ENCODE measurements at places on chromosomes 12 and 14.

DNA sequence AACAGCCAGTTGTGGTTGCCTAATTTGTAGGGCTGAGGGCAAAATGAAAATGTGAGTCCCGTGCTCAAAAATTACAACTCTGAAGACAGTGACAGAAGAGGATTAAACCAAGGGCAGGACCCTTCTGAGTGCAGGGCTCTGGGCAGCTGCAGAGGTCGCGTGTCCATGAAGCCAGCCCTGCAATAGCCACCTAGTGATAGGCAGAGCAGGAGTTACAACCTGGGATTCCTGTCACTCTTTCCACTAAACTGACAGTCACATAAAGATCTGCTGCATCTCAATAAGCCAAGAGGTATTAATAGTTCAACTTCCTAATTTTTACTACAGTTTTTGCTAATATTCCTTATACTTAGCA, 94.1 kb downstream of the SLC2A13 start:
- DNase-seq = no peak

- no peak for DNase-seq
Observed at GRCh38 chr12:32727237-32727636, 28.5 kb downstream of the YARS2 start.

GRCh38 chr14:102275866-102276265, 29.1 kb downstream of the MOK start:
- DNase-seq = no peak

DNA sequence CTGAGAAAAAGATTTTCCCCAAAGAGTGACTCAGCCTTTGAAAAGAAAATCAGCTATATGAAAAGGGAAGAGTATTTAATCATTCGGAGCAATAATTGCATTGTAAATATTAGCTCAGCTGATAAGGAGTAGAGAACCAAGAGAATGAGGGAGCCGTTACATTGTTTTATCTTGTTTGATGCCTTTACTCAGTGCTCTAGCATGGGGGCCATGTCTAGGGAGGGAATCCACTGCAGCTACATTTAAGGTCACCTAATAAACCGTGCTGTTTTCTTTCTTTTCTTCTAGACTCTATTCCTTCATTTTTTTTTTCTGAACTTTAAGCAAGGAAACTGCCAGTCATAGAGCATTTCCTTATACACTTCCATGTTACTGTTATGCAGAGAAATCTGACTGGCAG, 447.0 kb downstream of the DIO2 start:
- DNase-seq = no peak

- DNase-seq = no peak
Observed at GRCh38 chr12:6095269-6095668, 29.2 kb downstream of the VWF start.

- no peak for DNase-seq
Observed at GRCh38 chr12:20128928-20129327, 239.4 kb upstream of the PDE3A start.

GRCh38 chr14:83764656-83765599, 1765.0 kb upstream of the FLRT2 start:
- DNase-seq = no peak

DNA sequence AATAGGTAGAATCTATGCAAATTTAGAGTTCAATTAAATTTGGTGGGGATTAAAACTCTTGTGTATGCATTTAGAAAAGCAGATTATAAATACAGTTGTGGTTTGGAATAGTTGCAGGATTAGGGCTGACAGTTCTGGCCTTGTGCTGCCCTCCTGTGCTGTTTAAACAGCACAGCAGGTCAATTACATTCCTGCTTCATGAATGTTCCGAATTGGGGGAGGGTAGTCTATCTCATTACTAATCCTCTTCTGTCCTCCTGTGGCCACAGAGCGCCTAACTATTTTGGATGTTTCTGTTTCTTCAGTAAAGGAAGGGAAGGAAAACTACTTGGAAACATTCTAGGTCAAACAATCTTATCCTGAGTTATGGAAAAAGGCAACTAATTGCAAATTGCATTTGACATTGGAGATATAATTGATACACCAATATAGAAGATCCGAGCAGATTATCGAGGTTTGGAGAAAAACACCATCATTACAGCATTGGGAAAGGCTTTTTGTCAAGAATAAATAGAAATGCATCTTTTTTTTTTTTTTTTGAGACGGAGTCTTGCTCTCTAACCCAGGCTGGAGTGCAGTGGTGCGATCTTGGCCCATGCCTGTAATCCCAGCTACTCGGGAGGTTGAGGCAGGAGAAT, 8.7 kb upstream of the GPR19 start:
- no peak for DNase-seq

GRCh38 chr12:85664429-85664828, 171.8 kb downstream of the RASSF9 start:
- DNase-seq = no peak

DNA sequence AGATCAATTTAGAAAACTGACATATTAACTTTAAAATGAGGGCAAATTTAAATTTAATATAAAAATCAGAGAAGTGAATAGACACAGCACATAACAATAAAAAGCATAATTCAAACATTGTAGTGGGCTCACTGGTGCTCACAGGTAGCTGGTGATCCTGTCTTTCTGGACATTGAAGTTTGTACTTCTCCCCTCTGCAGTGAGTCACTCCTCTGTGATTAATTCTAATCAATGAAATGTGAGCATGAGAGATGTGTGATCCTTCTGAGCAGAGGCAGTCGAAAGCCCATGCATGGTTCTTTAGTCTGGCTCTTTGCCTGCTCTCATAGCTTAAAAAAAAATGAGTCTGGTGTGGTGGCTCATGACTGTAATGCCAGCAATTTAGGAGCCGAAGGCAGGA, 59.0 kb upstream of the RERGL start:
- DNase-seq = no peak

GRCh38 chr12:127063339-127064072, 1203.5 kb upstream of the TMEM132C start:
- no peak for DNase-seq

DNA sequence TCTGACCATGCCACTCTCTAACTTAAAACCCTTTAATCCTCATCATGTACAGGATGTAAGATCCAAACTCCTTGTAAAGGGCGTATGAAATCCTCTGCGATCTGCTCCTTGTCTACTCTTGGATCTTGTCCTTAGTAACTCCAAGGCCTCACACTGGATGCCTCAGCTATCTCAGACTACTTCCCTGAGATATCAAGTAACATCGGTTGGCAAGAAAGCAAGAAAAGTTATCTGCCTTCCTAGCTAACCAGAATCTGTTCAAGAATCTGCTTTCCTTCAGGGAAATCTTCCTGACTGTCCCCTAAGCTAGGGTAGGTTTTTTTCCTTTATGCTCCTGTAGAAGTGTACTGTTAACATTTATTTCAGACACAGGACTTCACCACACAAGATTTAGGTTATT, 82.6 kb downstream of the TAOK3 start:
- no peak for DNase-seq

DNA sequence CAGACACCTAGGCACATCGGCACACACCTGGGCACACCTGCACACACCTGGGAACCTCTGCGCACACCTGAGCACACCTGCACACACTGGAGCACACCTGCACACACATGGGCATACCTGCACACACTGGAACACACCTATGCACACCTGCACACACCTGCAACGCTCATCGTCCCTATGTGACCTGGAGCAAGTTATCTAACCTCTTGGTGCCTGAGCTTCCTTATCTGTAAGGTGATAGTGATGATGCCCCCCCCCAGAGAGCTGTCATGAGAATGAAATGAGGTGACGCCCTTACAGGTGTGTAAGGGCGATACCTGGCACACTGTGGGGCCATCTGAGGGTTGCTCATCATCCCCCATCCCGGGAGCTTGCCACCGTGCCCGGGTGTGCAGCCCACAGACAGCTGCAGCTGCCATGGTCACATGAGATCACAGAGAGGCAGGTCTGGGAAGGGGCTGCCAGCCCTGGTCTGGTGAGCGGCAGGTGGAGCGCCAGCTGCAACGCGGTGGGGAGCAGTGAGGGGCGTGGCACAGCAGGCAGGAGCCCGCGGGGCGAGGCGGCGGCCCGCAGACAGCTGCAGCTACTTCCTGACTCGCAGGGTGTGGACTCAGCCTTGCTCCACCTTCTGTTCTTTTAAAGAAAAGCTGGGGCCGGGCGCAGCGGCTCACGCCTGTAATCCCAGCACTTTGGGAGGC, 59.9 kb upstream of the FBRSL1 start:
- DNase-seq = no peak

GRCh38 chr14:105495990-105496830, 5.2 kb downstream of the TEDC1 start:
- no peak for DNase-seq

- DNase-seq = no peak
Observed at GRCh38 chr12:130027798-130028197, 124.0 kb upstream of the TMEM132D start.

- DNase-seq = no peak
Observed at GRCh38 chr12:29310899-29311298, 70.1 kb downstream of the ERGIC2 start.

DNA sequence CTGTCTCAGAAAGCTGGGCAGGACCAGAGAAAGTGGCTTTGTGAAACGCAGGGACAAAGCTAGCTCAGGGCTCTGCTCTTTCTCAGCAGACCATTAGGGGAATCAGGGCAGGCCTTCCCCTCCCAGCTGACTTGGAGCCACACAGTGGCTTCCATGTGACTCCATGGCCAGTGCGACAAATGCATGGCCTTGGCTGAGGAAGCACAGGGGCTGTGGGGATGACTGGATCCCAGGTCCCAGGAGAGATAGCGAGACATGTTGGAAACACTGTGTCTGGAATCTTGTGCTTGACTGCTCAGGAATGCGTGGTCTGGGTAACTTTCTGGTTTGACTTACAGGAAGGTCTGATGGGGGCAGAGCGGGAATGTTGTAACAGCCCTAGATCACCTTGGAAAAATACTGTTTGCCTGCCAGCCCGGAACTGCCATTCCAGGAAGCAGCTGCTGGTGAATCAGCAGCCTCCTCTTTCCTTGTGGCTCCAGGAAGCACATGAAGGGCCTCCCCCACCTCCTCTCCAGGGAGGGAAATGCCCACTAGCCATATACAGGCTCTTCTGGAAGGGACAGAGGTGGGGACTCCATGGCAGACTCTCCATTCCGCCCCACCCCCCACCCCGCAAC, 133.5 kb upstream of the HIF1A start:
- DNase-seq = no peak

DNA sequence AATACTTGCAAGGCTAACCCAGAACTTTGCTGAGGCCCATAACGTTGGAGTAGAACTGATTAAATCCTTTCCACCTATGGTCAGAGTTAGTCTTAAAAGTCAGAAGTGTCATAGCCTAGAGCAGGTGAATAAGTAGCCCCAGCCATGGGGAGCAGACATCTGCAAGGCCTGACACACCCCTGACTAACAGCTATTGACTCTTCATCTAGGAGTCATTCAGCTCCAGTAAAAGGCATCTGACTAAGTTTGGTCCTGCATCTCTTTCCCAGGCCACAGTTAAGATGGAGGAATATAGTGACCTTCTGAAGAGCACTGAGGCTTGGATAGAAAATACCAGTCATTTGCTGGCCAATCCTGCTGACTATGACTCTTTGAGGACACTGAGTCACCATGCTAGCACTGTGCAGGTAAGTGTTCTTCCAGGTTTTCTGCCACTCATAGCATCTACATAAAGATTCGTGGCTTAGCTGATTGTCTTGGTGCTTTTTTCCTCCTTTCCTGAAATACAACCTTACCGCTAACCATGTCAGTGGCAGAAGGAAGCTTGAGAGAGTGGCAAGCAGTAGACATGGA, 212.9 kb downstream of the ESR2 start:
- DNase-seq = no peak

DNA sequence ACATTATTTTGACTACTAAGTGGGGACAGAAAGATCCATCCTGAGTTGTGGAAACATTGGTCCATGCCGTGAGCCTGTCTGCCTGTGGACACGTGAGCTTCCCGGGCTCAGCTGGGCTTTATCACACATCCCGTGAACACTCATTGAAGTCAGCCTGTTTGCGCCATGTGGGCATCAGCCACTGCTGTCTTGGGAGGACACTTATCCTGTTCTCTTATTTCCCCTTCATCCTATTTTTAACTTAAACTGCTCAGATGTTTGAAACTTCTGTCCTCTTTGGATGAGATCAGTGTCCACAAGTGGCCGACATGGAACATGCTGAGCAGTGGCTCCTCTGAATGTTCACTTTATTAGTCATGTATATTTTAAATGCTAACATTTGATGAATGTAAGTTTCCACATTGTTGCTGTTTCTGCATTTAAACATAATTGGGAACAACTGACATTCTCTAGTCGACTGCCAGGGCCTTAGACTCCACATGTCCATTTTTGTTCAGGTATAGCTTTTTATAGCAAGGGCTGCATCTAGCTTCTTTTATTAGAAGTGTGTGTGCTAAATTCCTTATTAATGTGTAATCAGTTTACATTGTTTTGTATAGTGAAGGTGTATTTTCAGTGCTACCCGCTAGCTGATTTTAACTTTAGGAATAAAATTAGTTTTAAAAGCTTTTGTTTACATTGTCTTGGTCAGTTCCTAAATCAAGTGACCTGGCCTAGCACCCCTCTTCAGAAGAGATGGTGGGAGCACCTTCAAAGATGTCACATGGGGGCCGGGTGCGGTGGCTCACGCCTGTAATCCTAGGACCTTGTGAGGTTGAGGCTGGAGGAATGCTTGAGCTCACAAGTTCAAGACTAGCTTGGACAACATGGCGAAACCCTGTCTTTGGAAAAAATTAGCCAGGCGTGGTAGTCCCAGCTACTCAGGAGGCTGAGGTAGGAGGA, 24.0 kb downstream of the RNF34 start:
- DNase-seq = no peak

- DNase-seq = no peak
Observed at GRCh38 chr12:1855241-1855640, 34.9 kb downstream of the LRTM2 start.

GRCh38 chr12:96687719-96688118, 198.3 kb downstream of the CFAP54 start:
- no peak for DNase-seq

DNA sequence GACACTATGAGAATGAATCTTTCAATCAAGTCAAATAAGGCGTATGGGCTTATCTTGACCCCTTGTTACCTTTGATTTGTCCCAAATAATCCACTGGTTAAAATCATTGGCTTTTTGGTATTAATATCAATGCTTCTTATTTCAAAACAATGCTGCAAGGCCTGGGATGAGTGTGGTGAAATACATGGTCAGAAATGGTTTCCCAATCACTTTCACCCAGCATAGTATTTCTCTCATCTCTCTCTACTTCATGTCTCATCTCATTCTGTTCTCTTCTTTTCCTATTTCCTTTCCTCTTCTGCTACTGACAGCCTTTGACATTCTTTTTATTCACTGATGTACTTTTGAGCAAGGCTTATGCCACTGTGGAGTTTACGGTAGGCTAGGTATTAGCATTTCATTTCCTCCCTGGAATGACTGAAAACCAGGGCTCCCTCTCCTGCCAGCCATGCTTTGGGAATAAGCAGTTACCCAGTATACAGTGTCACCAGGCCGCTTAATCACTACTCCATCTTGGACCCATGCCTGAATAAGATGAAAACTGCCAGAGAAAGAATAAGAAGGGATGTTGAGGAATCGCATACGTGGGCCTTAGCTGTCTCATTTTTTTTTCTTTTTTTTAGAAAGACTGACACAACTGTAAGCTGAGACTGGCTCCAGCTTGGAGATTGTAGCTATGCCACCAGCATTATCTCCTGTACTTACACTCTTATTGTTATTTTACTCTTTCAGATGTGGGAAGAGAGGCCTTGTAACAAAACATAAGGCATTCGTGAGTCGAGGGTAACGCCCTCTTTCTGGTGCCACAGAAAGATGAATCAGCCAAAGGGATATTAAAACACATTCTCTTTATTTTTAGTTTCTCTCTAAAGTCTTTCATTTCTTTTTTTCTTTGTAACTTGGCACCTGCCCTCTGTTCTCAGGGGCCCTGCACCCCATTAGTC, 53.5 kb downstream of the IGF1 start:
- no peak for DNase-seq
